ELF-1 (cell line): ENCODE measurements at places on chromosomes 13 and 19.

DNA sequence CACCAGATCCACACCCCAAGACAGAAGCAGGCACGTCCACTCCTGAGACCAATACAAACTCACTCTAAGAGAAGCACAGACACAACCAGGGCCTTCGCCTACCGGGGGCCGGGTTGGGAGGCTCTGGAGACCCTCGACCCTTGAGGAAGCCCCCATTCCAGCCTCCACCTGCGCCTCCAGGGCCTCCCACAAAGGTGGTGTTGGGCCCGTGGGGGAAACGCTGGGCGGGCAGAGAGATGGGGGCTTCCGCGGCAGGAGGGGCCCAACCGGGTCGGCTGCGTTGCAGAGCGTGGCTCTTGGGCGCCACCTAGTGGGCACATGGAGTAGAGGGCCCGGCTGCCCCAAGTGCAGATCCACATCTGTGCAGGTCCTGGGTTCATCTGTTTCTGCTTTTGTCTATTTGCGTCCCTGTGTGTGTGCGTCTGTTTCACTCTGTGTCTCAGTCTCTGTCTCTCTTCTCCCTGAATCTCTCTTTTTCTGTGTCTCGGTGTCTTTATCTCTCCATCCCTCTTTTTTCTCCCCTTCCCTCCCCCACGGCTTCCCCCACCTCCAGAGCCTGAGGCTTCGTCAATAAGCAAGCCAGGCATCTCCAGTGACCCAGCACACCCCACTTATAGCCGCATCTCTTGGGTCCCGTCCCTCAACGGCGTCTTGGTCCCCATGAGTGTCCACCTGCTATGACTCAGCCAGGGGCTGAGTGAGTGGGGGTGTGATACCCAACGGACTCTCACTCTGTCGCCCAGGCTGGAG lies 10.5 kb upstream of the TINCR start:
- peak; percentile 83 for DNase-seq

DNA sequence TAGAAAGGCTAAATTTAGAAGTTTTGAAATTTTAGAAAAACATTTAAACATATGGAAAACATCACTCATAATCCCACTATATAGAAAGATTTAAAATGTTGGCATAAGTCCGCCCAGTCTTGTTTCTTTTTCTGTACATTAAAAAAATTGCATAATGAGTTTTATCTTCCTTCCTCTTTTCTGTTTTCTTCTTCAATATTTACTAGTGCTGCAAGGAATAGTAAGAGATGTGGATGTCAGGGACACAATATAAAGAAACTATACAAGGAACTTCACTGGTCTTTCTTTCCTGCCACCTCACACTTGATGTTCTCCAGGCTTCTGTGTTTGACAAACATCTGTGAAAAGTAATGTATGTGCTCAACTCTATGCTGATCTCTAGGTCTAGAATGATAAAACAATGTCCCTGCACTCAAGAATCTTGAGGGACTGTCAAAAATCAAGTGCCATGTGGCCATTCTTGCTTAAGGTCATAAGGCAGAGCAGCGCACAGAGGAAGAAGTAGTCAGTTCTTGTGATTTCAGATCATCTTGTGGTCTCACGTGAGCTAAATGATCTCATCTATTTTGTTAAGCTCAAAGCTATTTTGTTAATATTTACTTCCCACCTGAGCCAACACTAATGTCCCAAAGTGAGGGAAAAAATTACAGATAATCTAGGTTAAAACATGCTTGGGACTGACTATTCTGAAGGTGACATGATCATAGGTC lies 186.9 kb upstream of the OBI1 start:
- no peak for DNase-seq

GRCh38 chr19:43784241-43784980 lies 3.6 kb upstream of the KCNN4 start:
- peak; percentile 59 for DNase-seq

DNA sequence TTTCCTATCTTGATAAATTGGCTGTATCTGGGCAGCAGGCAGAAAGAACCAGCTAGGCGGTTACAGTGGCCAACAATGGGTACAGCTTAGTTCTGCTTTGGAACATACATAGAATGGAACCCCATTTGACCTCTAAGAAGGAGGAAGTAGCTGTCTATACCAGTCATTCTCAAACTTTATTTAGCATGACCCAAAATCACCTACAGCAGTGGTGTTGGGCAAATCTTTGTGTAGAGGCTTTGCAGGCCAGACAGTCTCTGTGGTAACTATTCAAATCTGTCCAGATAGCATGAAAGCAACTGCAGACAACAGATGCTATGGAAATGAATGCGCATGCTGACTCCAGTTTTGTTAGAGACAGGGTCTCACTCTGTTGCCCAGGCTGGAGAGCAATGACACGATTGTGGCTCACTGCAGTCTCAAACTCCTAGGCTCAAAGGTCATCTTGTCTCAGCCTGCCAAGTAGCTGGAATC lies 12.0 kb upstream of the KCNC3 start:
- no peak for DNase-seq

DNA sequence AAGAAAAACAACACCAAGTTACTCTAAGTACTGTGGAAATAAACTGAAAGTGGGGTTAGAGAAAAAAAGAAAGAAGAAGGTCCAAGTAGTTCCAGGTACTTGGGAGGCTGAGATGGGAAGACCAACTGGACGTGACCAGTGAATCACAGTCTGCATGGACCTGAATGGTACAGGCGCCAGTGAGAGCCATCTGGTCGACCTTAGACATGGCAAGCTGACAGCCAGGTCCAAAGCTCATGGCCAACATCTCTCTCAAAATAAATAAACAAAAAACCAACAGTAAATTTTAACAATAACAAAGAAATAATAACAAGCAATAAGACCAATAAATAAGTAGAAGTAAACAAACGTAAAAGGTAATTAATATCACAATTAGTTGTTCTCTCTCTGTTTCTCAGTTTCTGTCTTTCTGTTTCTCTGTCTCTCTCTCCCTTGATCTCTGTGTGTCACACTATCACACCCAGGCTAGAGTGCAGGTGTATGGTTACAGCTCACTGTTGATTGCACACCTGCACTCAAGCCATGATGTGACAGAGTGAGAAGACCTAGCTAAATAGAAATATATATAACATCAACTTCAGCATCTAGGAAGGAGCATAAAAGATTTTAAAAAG lies 31.6 kb upstream of the ZNF724 start:
- DNase-seq = no peak
